ENCODE measurements at places on chromosomes 1 and 21.

GRCh38 chr1:225886159-225887029, 2.6 kb downstream of the LEFTY1 start:
- no peak for DNase-seq

DNA sequence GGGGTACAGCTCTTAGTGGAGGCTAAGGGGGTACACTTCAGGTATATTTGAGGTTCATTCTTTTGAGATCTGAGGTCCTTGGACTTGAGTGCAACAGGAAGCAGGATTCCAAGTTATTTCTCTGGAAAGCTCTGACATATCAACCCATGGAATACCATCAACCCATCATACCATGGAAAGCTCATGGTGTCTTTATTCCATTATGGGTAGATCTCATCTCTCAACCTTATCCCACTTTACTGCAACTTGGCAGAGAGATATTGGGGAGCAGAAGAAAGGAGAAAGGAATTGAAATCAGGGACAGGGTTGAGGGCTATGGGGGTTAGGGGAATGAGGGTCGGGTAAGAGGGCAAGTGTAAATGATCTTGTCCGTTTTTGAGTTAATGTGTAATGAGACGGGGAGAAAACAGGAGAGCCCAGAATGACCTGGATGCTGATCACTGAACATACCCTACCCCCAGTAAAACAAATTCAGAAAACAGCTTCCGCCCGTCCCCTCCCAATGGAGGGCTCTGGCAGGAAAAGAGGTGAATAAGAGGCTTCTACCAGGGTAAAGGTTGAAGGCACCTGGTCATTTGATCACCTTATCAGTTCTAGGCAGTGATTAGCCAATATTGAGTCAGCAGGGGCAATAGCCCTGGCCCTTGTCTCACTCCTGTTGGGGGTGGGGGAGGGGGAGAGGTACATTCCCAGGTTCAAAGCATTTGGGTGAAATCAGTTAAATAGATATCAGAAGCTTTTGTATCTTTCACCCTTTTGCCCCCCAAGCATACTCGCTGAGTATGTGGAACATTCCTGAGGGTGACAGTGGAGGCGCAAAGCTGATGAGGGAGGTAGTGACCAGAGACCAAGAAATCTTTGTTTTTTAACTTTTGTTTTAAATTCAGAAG, 622 bp upstream of the APOA2 start:
- DNase-seq, result no peak

DNA sequence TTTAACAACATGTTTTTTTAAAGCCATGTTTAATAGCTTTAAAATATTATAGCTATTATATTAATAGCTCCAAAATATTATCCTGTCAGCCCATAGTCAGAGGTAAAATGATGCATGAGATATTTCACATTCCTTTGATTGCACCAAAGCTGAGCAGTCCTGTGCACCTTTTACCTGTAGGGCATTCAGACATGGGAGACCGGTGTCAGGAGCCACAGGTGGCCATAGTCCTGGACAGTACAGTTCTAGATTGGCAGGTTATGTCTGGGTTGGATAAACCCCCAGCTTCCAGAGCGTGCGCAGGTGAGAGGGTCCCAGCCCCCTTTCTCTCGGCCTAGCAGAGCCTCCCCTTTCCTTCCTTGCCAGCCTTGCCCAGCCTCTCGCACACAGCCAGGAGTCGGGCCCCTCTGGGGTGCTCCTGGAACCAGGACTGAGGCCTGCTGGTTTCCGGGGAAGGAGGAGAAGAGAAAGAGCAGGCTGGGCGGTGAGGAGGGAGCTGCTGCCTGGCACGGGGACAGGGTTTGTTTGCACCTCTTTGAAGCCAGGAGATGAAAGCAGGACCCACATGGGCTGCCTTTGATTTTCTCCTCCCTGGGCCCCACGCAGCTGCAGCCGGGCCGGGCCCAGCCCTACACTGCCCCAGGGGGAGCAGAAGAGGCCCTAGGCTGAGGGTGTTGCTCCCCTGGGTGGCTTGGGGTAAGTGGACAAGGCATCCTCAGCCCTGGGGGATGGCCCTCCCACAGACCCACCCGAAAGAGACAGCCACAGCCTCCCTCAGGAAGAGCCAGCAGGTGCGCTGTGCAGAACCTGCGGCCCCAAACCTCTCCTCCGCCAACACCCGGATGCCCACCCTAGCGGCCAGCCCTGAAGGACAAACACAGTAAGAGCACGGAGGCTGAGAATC, 75.2 kb upstream of the TARDBP start:
- DNase-seq, result no peak

- DNase-seq, result no peak
These were observed 538 bp downstream of the GBP2 start for GRCh38 chr1:89125240-89125912.

DNA sequence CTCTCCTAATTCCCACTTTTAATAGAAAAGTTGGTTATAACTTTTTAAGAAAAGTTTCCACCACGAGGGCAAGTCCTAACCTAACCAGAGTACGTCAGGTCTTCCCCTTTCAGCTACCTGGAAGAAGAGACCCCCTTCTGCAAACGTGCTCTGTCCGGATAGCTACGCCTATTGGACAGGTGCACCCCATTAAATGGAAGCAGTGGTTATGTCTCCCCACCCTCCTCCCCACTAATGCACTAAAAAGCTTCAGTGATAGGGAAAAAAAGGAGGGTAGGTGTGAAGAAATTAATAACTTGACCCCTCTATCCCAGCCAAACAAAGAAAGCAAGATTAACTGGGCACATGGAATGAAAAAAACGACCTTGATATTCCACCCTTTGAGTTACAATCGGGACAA, 7.7 kb downstream of the GLUL start:
- no peak for DNase-seq

- no peak for DNase-seq
These were observed 86.5 kb upstream of the WARS2 start for GRCh38 chr1:119226913-119227312.

DNA sequence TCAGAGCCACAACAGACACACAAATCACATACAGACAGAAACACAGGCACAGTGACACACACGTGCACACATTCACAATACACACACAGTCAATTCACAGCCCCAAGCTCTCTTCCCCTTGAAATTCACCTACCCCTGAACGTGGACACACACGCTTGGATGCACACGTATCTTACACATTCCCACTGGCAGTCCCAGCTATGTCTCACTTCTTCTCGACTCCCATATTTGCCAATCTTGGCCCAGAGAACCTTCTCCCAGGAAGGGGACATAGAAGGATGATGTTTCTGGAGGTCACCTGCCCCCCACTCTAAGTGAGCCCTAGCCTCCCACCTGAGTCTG, 1.6 kb downstream of the CRYBG2 start:
- no peak for DNase-seq

DNA sequence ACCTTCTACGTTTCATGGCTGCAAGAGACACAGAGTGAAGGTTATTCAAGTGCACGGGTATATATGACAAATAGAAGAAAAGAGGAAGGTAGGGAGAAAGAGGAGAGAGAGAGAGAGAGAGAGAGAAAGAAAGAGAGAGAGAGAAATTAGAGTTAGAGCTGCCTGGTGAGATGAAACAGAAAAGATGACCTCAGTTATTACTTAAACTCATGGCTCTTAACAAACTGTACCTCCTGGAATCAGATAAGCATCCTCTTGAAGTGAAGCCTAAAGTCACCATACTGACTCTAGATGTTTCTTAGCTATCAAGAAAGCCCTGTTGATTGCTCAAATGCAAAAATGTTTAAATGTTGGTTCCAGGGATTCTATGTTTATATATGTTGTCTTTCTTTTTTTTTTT, 597.7 kb upstream of the ZP4 start:
- DNase-seq, result no peak

- no peak for DNase-seq
These were observed at the start of gene RUNX3 for GRCh38 chr1:24930260-24931145. RUNX3 (minus strand) TSS chr1:24930276; CDS start chr1:24929868, 408 bp downstream.

DNA sequence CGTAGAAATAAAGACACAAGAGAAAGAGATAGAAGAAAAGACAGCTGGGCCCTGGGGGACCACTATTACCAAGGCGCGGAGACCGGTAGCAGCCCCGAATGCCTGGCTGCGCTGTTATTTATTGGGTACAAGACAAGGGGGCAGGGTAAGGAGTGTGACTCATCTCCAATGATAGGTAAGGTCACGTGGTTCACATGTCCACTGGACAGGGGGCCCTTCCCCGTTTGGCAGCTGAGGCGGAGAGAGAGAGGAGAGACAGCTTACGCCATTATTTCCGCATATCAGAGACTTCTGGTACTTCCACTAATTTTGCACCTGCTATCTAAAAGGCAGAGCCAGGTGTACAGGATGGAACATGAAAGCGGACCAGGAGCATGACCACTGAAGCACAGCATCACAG, 4.1 kb upstream of the TPRG1L start:
- no peak for DNase-seq

GRCh38 chr1:153291514-153291913, 21.2 kb downstream of the PGLYRP3 start:
- DNase-seq, result no peak

DNA sequence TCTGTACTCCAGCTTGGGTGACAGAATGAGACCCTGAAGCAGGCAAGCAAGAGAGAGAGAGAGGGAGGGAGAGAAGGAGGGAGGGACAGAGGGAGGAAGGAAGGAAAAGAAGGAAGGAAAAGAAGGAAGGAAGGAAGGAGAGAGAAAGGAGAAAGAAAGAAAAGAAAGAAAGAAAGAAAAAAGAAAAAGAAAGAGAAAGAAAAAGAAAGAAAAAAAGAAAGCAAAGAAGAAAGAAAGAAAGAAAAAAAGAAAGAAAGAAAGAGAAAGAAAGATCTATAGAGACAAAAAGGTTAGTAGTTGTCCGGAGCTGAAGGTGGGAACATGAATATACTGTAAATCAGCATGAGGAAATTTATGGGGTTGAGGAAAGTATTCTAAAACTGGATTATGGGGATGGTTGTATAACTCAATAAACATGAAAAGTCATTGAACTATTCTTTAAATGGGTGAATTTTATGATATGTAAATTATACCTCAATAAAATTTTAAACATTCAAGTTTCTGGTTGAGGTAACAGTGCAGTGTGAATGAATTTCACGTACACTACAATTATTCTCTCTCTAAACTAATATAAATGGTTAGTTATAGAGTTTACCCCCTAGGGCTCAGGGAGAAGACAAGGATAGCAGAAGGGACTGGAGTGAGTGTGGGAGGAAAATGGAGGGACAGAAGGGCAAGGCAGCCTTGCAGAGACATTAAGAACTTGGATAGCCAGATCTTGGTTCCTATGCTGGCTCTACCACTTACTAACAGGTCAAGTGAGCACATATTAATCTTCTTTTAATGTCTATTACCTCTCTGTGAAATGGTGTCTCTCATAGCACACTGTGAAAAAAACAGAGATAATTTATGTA, 24.8 kb upstream of the SERTAD4 start:
- DNase-seq, result no peak

DNA sequence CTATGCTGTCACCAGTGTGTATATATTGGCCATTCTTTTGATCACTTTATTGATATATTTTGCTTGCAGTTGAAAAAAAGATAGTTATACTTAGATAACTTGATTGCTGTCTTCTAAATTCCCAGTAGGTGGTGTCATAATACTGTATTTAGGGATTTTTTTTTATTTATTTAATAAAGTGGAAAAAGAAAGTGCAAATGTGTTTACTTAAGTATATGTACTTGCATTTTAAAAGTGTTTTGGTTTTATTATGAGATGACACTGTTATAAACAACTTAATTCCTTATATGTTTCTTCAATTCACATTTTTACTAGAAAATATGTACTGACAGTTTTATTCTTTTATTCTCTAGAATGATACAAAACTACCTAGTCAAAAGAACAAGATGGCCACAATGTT, 164.8 kb downstream of the USP25 start:
- DNase-seq, result no peak

DNA sequence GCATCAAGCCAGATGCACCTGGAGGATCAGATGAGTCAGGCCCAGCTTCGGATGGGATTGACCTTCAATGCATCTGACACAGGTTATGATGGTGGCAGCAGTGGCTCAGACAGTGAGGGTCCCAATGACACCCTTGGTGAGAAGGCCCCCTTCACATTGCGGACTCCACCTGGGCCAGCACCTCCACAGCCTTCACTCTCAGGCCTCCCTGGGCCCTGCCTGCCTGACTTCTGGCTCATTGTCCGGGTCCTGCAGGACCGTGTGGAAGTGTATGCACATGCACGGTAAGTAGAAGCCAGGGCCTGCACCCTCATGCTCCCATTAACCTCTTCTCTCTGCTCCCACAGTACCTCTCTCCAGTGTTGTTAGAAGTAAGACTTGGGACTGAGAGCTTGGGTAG, 20.8 kb downstream of the HYI start:
- no peak for DNase-seq

GRCh38 chr1:3662080-3662671, 9.9 kb downstream of the TP73 start:
- DNase-seq, result no peak

DNA sequence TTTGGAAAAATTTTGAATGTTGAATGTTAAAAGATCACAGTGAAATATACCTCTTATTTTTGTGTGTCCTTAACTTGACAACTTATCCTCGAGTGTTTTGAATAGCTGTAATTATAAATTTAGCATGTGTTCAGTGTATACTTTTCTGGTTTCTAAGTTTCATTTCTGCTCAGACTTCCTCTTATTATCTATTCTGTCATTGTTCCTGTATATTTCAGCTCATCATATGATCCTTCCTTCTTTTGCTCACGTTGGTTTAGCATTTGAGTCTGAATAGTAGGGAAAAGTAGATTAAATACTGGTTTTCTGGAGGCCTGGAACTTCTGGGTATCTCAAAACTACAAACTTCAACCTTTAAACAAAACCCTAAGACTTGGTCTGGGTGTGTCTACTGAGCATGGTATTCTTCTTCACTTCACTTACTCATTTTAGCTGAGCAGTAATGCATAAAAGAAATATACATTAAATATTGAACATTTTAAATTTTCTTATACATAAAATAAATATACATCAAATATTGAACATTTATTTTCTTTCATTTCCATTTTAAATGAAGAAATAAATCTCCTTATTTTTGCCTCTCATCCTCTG, 3.3 kb upstream of the ATP6V1G3 start:
- no peak for DNase-seq

GRCh38 chr21:31882711-31883110, 9.9 kb downstream of the HUNK start:
- no peak for DNase-seq

DNA sequence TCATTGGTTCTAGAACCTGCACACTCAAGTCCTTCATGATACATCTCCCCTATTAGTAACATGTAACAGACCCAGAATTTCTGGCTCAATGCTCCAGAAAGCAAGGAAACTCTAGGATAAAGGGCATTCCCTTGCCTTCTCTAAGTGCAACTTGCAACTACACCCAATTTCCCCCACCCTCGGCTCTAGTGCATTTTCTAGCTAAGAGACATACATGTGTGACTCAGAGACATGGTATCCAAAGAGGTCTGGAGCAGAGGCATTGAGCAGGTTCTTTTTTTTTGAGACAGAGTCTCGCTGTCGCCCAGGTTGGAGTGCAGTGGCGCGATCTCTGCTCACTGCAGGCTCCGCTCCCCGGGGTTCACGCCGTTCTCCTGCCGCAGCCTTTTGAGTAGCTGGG, 132.9 kb downstream of the ZC3H11B start:
- no peak for DNase-seq

GRCh38 chr1:152786077-152786476, at the start of gene LCE1E:
LCE1E (plus strand) TSS chr1:152786257; CDS start chr1:152787300, 1,043 bp downstream.
- no peak for DNase-seq
